ENCODE measurements at places on chromosomes 12 and 14.

DNA sequence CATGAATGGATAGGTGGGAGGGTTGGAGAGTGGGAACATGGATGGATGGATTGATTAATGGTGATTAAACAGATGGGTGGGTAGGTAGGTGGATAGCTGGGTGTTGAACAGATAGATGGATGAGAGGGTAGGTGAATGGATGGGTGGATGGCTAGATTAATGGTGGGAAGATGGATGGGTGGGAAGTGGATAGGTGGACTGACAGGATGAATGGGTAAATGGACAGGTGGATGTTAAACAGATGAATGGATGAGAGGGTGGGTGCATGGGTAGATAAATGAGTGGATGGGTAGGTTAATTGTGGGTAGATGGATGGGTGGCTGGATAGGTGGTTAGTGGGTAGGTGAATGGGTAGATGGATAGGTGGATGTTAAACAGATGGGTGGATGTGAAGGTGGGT, 147.0 kb upstream of the NOS1 start:
- H3K4me3 ChIP-seq = no peak overlapping the region
- H3K27me3 ChIP-seq = peaks cover 26% of the 10 kb centered on the region
- H3K27ac ChIP-seq = no peak overlapping the region
- DNase-seq = no peak

DNA sequence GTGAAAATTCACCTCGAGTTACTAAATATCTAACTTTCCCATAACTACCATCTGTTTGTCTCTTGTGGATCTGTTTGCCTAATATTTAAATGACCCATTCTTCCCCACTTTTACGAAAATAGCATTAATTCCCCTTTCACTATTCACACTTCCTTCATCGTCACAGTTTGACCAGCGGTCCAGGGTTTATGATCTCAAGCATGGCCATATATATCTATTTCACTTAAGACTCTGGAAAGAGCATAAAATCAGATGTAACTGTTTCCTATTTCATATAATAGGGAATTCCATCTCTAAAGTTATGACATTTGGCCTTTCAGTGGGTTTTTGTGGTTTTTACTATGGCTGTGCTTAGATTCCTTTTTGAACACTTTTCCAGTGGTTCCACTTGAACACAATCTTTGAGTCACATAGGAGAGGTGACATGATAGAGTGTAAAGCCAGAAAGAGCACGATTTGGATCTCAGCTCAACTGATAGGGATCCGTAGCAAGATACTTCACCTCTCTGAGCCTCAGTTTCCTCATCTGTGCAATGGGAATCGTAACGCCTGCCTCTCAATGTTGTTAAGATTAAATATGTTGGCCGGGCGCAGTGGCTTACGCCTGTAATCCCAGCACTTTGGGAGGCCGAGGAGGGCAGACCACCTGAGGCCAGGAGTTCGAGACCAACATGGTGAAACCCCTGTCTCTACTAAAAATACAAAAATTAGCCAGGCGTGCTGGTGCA, 754 bp upstream of the BCL2L14 start:
- H3K36me3 ChIP-seq = no peaks in the 10 kb centered on the region
- peaks cover 3% of the 10 kb centered on the region for H3K4me1 ChIP-seq
- H3K4me3 ChIP-seq = no peak overlapping the region
- DNase-seq = no peak
- H3K27ac ChIP-seq = no peak overlapping the region

GRCh38 chr12:87982208-87982607, 47.0 kb downstream of the C12orf50 start:
- no peak for DNase-seq
- H3K27ac ChIP-seq = no peak overlapping the region
- no peaks in the 10 kb centered on the region for H3K36me3 ChIP-seq
- no peaks in the 10 kb centered on the region for H3K4me1 ChIP-seq
- H3K4me3 ChIP-seq = no peak overlapping the region

GRCh38 chr12:2054091-2055018, 1.6 kb downstream of the CACNA1C start:
- peak overlapping the region; percentile 82 for H3K4me3 ChIP-seq
- H3K4me1 ChIP-seq = peaks cover 23% of the 10 kb centered on the region
- H3K27me3 ChIP-seq = peaks cover 86% of the 10 kb centered on the region

GRCh38 chr14:103121121-103121845, 2.0 kb upstream of the TNFAIP2 start:
- no peak overlapping the region for H3K27ac ChIP-seq
- no peaks in the 10 kb centered on the region for H3K36me3 ChIP-seq
- H3K27me3 ChIP-seq = peaks cover 50% of the 10 kb centered on the region
- peaks cover 5% of the 10 kb centered on the region for H3K4me1 ChIP-seq
- DNase-seq = no peak
